ENCODE measurements at places on chromosomes 12 and 14.

GRCh38 chr14:95142208-95142607, 15.1 kb downstream of the DICER1 start:
- DNase-seq: no peak

DNA sequence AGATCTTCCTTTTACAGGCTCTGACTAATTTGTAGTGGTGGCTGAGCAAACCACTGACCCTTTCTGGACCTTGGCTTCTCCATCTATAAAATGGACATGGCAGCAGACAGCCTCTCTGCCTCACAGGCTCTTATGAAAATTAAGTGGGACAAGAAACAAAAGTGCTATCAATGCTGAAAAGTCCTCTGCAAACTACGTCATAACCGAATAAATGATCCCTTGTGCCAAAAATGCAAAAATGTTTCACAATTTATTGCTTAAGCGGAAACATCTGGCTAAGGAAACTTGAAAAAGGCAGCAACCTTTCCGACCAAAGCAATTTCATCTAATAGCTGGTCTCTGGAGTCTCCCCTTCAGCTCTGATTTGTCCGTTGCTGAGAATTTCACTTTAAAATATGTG, 108.5 kb upstream of the PLXNC1 start:
- DNase-seq: no peak

DNA sequence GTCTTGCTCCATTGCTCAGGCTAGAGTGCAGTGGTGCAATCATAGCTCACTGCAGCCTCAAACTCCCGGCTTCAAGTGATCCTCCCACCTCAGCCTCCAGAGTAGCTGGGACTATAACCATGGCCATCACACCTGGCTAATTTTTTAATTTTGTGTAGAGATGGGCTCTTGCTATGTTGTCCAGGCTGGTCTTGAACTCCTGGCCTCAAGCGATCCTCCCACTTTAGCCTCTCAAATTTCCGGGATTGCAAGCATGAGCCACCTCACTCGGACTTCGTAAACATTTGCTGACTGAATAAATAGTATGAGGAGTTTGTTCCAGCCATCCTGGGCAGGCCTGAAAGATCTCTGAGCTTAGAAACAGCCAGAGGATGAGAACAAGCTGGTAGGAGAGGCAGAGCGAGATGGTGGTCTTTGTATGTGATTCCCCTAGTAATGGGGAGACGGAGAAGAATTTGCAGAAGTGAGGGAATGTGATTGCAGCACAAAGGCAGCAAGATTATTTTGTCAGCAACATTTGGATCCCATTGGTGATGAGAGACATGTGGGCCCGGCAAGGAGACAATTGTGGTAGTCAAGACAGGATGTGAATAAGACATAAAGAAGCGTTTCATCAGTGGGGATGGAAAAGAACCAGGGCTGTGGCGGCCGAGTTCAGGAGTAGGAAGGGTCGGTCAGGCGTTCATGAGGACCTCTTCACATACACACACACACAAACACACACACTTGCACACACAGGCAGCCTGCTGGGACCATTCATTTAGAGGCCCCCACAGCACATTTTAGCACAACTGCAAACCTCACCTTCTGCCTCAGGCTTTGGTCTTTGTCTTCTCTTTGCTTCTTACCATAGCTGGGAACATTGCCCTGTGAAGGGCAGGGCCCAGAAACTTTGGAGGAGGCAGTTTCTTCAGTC, 155.5 kb downstream of the ZFP36L1 start:
- no peak for DNase-seq

DNA sequence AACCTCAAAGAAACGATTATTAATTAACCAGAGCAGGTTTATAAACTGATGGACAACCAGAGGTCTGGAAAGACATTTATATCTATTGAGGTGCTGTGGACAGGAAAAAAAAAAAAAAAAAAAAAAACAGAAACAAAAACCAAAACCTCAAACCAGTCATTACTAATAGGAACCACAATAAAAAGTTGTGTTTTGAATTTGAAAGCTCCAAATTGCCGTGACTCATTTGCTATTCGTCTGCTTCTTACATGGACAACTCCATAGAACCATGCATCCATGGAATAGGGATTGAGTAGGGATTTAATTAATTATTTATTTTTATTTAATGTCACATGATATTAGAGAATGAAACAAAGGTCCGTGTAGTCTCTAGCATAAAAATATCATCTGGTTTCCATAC, 134.1 kb upstream of the SSTR1 start:
- DNase-seq: no peak

DNA sequence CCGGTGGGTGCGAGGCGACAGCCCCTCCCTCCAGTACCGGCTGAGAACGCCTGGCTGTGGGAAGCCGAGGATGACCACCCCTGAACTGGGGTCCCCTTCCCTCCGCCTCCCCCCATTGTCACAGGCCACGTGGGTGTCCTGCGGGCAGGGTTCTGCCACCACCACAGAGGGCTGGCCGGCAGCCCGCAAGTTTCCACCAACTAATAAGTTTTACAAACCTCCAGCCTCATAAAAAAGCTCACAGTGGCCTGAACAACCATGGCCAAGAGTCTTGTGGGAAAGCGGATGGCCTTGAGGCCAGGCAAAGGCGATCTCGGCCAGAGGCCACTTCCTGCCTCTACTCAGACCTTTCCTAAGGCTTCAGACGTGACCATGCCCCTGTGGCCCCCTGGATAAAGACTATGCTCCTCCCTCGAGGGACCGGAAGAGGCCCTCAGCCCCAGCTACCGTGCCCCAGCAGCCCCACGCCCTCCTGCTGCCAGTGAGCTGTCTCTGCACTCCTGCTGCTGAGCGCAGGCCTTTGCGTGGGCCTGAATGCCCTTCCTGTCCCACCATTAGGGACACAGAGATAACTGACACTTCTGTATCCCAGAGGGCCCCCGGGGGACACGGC, 46.1 kb upstream of the DLK1 start:
- no peak for DNase-seq

GRCh38 chr12:131642101-131642540, 68.8 kb upstream of the SFSWAP start:
- DNase-seq: no peak

DNA sequence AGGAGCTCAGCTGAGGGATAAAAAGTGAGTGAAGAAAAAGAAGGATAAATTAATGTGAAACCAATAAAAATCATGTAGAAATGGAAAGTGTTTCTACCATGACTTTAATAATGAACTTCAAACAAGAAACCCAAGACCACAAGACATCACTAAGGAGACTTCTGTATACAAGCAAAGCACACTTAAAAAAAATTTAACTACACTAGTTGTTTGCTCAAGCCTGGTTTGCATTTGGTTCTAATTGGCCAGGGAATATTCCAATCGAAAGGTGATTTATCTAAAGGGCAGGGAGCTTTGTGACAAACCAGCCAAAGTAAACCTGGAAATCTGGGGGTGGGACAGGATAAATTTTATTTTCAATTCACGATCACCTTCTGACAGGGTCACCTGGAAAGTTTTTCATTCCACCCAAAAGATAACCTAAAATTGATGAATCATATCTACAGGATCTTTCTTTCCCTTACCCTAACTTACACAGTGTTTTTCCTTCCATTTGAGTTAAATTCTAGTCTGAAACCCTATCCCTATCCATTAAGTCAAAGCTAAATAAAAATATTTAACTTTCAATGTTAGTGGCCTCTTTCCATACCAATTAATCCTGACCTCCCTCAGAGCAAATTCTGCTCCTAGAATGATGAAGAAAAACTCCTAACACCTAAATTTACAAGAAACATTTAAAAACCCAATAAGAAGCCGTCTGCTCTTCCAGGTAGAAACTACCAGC, 2.6 kb downstream of the EGLN3 start:
- no peak for DNase-seq

DNA sequence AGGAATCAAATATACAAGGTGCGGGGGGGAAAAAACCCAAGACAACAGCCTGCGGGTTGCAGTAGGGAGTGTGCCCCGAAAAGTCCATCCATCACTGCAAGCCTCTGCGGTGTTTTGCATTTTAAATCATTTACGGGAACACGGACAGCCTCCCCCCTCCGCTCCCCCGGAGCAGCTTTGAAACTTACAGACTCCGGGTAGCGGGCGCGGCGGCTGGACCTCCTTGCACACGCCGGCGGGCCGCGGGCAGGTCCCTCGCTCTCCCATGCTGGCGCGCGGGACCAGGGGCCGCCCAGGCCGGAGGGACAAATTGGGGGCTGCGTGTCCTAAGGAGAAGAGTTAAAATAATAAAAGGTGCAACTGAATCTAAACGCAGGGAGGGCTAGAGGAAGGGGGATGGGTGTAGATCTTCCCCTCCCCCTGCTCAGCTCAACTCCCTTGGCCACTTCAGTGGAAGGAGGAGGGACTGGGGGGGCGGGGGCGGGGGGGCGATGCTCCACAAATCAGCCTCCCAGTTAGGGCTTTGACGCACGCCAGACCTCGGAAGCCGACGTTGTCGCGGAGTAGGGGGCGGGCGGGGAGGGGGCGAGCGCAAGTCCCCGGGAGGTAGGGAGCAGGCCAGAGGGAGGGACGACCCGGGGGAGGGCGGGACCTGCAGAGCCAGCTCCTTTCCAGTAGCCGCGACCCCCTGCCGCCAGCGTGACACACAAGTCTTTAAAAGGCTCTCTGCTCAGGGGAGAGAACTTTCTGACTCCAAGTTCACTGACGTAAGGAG, at the start of gene KCNJ8:
TSS of gene KCNJ8 (minus strand) at position 349 of the 775 bp plus-strand sequence. CDS start 1,090 bp downstream, outside the sequence.
- no peak for DNase-seq

DNA sequence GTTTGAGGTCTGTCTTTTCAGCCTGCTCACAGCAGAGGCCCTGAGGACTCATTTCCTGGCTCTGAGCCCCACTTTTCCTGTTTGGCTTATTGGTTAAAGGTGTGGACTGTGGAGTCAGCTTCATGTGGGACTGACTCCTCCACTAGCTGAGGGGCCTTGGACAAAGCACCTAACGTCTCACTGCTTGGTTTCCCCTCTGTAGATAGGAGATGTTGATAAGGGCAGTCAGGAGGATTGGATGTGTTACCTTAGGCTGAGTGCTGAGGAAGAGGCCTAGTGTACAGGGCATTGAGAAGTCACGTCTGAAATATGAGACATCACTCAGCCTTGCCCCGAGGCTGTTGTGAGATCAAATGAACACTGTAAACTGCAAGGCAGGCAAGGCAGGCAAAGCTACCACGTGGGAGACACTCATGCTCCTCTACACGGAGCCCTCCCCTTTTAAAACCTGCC, 27.1 kb upstream of the TCL1A start:
- DNase-seq: no peak

DNA sequence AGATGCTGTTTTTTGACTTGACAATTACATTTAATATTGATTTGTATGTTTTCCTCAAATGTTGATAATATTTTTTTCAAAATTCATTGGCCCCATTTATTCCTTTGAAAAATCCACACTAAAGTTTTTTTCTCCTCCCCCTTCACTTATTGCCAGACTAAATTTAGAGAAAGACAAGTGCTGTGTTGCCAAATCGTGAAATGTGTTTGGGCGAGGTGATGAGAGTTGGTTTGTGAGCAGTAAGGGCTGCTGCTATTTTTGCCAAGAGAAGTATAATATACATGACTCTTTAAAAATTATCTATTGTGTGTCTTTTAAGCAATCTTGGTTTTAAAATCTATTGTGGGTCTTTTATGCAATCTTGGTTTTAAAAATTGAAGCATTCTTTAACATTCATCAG, 188.9 kb downstream of the PPFIA2 start:
- no peak for DNase-seq

DNA sequence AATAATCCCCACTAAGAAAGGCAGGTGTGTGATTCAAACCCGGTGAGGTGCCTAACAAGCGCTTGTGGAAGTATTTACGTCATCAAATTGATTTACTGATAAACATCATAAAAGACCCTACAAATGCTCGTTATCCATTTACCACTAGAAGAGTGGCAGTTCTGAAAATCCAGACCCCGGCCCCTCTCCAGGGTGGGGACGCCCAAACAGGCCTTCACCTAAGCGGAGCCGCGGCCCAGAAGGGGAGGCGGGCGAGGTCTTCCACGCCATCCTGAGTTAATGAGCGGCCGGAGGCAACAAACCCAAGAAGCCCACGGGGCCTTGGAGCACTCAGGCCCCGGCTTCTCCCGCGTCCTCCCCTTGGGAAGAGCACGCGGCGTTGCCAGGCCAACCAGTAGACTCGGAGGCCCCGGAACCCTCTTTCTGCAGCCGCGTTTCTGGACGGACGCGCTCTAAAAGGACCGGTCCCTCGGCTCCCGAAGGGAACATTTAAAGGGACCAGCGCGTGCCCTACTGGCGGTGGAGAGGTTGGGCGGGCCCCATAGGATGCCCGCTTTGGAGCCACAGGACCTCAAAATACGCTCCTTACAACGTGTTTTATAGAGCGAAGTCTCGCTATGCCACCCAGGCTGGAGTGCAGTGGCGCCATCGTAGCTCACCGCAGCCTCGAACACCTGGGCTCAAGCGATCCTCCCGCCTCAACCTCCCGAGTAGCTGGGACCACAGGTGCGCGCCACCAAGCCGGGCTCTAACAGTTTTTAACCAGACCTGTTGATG, 3.5 kb downstream of the PTPN21 start:
- peak; percentile 18 for DNase-seq

- DNase-seq: no peak
These were observed 73.0 kb downstream of the IQSEC3 start for GRCh38 chr12:139585-139984.

DNA sequence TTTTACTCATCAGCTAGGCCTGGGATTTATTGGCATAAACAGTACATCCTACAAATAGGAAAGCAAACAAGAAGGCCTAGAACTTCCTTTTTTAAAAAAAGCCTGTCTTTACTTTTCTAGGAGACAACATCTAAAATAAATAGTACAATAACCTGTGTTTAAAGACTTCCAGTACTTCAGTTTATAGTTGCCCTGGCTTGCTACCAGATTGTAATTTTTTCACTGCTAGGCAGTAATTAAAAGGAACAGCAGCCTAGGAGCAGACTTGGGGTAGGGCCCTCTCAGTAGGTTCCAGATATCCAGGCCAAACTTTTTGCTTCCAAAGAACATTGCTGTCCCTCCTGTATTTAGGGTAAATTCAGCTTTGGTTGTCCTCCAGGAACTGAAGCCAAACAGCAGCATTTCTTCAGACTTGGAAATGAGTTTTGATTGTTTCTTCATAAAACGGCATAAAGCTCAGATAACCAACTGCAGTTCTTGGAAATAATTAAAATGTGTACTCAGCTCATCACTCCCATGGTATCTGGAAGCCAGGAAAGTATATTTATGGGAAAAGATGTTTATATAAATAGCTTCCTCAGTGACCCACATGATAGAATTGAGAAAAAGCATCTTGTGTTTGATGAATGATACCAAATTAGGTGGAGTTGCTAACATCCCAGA, 61.7 kb downstream of the PPP1R36 start:
- DNase-seq: no peak

- no peak for DNase-seq
These were observed 60.8 kb downstream of the SAMD4A start for GRCh38 chr14:54627540-54628363.

GRCh38 chr14:35865611-35866324, 39.6 kb downstream of the BRMS1L start:
- no peak for DNase-seq

GRCh38 chr14:100122481-100123223, 36.8 kb downstream of the DEGS2 start:
- DNase-seq: no peak

DNA sequence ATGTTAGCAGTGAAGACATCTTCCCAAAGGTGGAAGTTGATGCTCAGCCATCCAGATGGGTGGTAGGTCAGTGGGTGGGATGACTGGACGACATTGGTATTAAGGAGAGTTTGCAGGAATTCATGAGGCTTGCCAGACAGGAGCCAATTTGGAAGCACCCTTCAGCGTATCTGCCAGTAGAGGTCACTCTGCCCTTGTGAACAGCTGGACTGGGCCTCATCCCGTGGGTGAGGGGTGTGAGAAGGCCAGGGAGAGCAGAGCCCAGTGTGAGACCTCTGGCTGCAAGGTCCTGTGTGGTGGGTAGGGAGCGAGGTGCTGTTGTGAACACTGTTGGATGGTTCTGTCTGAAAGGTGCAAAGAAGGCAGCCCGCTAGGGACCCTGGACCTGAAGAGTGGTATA, 37.7 kb downstream of the SLC5A8 start:
- no peak for DNase-seq

GRCh38 chr12:22083167-22083566, 37.1 kb downstream of the CMAS start:
- DNase-seq: no peak

Data from stimulated activated CD8-positive, alpha-beta memory T cell treated with anti-CD3 and anti-CD28 coated beads, Interleukin-4, amount 100 ng/mL, for 4 hours (primary cell).